ENCODE measurements at places on chromosomes 13 and 19.

GRCh38 chr19:7515110-7515644, 726 bp upstream of the ZNF358 start:
- no peak for DNase-seq

DNA sequence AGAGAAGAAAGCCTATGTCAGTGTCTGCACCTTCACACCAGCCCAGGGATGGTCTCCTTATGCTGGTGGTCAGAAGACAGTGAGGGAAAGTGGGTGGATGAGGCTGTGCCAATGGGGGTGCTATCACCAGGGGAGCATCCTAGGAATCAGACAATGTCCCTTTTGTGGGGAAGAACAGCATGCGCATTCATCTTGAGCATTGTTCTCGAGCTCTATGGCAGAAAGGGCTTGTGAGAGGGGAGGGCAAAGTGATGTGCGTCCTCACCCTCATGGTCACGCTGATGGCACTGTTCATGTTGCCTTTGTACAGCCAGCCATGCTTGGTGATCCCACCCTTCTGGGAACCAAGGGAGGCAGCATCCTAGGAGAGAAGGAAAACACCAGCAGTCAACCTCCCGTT, 56.1 kb downstream of the DOCK9 start:
- DNase-seq, result no peak

DNA sequence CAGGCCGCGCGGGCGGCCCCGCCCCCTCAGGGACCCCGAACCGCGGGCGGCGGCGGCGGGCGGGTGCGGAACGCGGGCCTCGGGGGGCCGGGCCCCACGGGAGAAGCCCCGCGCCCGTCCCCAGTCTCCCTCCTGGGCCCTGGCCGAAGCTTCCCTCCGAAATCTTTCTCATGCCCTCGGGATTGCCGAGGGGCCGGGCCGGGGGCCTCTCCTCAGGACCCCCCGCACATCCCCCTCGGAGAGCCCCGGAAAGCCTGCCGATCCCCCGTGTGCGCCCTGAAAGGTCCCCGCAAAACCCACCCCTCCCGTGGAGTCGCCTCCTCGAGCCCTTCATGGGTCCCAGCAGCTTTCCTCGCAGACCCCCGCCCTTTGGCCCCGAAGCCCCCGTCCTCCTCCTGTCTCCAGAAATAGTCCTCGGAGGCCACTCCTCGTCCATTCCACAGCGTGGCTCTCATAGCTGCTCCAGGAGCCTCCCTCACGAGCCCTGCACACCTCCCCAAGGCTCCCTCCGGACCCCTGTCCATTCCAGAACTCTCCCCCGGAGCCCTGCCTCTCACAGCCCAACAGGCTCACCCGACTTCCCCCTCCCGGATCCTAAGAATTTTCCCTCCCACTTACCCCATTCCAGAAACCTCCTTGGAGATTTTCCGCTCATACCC, 555 bp downstream of the SAMD4B start:
- no peak for DNase-seq

GRCh38 chr13:66508153-66508909, 721.8 kb downstream of the PCDH9 start:
- no peak for DNase-seq

DNA sequence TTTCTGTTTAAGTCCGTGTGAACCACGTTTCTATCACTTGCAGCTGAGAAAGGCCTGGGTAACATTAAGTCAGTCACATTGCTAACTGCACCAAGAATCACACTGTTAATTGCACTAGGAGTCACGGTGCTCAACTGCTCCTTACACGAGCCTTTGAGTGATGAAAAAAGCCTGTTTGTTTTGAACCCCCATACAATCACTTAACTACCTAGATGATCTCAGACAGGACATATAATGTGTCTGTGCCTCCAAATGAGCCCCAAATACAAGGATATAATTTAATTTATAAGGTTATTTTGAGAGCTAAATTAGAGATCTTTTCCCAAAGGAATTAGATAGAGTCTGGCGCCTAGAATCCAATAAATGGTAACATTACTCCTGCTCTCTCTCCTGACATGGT, 84.1 kb downstream of the MIPEP start:
- DNase-seq, result no peak

GRCh38 chr13:102680842-102681740, 13.8 kb downstream of the METTL21C start:
- no peak for DNase-seq

DNA sequence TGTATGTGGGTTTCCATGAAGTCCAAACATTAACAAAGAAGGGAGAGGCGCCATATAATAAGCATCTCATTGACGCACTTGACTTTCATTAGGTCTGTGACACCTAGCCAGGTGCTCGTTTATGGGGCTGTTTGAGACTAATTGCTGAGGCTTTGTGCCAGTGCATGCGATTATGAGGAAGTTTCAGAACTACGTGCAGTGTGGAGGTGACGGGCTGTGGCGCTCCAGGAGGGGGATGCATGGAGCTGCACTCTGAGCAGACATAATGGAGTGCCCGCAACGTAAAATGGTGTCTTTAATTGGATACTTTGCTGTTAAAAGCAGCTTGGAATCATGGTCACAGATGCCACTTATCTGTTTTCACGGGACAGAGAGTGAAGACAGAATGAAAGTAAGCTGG, 223.2 kb downstream of the FGF9 start:
- no peak for DNase-seq

GRCh38 chr19:2332341-2333026, 4.0 kb downstream of the SPPL2B start:
- no peak for DNase-seq

GRCh38 chr13:54492995-54493394, 1464.4 kb downstream of the OLFM4 start:
- no peak for DNase-seq
